Activated CD8-positive, alpha-beta memory T cell treated with anti-CD3 and anti-CD28 coated beads, Interleukin-2, amount 10 ng/mL, durations not matched to agents 7 days and 5 days (primary cell): ENCODE measurements at places on chromosomes 7 and 10.

DNA sequence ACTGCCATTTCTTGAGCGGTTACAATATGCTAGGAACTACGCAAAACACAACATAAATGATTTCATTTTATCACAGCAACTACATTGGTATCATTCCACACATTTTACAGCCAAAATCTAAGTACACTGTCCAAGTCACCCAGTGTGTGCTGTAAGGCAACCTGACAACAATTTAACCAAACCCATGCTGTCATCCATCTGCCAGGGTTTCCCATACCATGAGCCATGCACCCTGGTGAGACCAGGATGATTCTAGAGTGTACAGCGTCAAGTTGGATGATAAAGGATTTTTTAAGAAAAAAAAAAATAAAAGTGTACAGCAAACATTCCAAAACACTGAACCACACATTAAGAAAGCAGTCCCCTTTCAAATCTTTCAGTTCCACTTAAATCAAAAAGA is 52.9 kb downstream of the PIK3AP1 start:
- no peak for DNase-seq

DNA sequence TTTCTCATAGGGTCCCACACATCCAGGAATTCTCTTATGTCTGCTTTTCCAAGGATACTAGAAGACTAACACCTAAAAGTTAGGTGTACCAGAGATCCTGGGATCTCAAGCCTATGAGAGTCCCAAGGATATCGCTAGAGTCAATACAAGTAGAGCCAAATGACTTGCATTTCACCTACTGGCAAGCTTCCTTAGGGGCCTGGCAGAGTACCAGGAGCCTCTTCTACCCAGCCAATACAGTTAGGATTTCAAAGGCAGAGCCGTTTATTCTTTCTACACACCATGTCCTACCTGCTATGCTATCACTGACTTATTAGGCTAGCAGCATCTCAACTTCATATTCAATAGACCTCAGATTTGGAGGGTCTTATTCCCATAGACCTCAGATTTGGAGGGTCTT is 53.5 kb upstream of the UNC5B start:
- no peak for DNase-seq

GRCh38 chr7:66779669-66780409 is 39.3 kb downstream of the RABGEF1 start:
- no peak for DNase-seq

- DNase-seq: no peak
These were observed 11.4 kb downstream of the PDK4 start for GRCh38 chr7:95584769-95585425.

GRCh38 chr7:128804484-128804883 is 12.7 kb downstream of the CCDC136 start:
- no peak for DNase-seq

DNA sequence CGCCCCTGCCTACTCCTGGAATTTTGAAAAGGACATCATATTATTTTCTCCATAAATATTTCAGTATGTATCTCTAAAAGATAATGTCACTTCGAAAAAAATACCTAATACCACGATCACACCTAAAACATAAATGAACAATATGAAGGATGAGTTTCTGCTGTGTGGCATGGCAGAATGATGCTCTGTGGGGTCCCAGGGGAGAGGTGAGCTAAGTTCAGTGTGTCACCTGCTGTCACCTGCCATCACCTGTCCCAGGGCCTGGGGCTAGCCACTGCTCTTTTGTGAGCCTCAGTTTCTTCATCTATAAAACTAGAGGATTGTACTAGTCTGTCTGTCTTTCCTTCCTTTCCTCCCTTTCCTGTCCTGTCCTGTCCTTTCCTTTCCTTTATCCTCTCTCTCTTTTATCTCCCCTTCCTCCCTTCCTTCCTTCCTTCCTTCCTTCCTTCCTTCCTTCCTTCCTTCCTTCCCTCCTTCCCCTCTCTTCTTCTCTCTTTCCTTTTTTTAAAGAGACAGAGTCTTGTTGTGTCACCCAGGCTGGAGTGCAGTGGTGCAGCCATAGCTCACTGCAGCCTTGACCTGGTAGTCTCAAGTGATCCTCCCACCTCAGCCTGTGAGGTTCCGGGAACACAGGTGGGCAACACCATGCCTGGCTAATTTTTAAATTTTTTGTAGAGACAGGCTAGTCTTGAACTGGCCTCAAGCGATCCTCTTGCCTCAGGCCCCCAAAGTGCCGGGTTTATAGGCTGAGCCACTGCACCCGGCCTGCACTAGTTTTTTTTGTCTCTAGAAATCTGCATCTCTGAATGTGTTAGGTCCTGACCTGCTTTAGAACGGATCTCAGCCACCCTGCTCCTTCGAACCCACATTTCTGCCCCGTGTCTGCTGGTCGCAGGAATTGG is 43.1 kb downstream of the CUX1 start:
- no peak for DNase-seq

DNA sequence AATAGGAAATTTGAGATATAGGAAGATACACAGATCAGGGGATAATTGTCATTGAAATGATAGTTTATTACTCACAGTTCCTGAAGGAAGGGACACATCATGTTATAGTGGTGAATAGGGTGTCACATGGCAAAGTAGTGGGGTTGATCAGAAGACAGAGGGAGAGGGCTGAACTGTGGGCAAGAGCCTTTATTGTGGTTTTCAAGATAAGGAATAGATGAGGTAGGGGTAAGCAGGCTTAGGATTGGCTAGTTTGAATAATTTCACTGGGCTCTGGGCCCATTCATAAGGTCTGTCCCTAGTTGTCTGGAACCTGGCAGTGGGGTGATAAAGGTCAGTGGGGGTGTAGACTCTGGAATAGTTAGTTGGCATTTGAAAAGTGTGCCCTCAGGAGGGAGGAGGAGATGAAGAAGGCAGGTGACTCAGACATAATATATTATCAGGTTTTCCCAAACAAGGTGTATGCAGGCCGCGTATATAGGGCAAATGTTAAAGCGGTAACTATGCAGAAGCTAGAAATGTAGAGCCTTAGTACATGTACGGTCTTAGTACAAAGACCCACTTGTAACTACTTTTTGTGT is 18.5 kb downstream of the FGL2 start:
- DNase-seq: no peak

DNA sequence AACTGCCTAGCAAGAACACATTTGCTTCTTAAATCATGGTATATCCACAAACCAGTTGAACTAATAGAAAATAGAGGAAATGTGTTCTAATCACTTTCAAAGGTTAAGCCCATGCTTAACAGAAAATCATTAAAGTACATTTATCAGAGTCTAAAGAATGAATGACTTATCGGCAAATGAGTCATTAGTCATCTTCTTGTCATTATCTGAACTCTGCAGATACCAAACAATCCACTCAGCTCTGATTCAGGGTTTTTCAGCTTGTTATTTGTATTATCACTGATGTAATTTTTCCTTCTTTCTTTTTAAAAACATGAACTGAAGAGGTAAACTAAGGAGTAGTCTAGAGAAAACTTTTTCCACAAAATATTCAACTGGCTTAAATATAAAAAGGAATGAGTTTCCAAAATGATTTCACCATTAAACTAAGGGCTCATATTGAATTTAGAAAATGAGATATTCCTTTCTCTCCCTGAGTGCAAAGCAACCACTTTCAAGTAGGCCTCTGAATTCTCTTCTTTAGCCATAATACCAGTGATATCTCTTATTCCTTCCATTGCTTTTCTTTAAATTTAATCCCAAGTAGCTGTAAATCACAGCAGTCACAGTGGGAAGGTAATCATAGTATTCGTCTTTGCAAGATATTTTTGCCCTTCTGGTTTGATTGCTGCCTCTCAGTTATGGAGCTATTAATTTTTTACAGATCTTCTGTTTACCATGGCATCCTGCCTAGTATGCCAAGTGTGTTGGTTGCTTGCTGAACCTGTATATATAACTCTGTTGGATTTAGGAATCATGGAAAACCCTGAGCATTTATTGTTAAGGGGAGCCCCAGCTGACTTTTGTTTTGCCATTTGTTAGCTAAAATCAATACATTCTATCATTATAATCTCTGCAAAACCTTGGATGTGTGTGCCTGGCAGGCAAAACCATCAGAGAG is 125.1 kb downstream of the THSD7A start:
- DNase-seq: no peak
